Foreskin keratinocyte (primary cell): ENCODE measurements at places on chromosomes 7 and 10.

- DNase-seq = no peak
Observed at GRCh38 chr10:89683883-89684282, 17.5 kb upstream of the KIF20B start.

DNA sequence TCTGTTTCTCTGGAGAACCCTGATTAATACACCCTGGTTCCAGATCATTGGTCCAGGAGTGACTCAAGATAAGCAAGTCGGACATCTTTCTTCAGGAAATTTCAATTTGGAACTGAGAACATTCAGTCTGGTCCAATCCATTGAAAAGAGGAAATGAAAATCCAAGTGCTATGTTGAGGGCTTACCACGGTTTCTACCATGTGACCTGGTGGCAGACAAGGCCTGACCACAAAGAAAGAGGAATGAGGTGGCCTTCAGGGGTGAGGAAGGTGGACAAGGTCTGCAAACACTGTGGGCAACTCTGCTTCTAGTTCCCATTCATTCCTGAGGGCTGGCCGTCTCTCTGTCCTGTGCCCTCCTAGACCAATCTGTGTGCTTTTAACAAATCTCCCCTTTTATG lies 149.2 kb upstream of the GHITM start:
- DNase-seq = no peak

- no peak for DNase-seq
Observed at GRCh38 chr10:25531457-25532061, 356.8 kb downstream of the GPR158 start.

GRCh38 chr10:98344589-98345038 lies 70.4 kb downstream of the PYROXD2 start:
- DNase-seq = no peak

GRCh38 chr7:12570168-12570533 lies 369 bp upstream of the SCIN start:
- peak; percentile 60 for DNase-seq

- no peak for DNase-seq
Observed at GRCh38 chr10:55330486-55330885, 529.5 kb upstream of the PCDH15 start.

DNA sequence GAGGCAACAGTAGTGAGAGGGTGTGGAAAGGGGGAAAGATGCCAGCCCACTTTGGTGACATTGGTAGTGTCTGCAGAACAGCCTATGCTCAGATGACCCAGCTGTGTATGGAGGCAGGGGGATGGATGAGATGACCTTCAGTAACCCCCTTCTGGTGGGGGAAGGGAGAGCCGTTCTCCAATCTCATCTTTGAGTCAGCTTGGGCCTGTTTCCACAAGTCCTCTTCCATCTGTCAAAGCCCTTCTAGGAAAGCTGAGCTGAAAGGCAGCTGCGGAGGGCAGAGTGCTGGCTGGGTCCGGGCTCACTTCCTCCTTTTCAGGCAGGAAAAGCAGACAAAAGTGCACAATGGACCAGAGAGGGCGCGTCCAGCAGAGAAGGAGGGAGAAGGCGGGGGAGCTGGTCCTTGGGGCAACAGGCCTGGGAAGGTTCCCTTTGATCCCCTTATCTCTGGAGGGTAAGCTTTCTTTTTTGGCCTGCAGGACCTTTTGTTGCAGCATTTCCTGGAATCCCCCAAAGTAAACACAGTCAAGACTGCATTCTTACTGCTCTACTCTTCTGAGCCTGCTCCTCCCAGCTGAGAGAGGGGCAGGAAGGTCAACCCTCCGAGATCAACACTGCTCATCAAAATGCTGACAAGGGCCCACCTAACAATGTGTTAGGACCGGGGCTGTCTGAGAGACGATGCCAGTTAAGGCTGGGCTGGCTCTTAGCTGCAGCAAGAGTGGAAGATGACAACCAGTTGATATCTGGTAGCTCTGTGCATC lies 1.2 kb upstream of the LRMDA start:
- DNase-seq = peak; percentile 80

DNA sequence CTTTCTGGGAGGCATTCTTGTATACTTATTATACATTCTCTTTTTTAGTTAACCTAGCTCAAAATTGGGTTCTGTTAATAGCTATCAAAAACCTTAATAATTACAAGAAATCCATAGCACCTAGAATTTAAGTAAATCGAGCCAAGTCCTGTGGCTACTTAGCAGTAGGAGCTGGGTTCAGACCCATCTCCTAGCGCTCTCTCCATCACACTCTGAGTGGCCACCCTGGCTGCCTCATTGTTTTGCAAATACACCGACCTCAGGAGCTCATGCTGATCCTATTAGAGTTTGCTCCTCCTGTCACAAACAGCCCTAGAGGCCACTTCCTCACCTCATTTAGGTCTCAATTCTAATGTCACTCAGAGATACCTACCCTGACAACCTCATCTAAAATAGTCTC lies 46.2 kb upstream of the OSBPL3 start:
- no peak for DNase-seq

GRCh38 chr10:43407576-43408330 lies 1.2 kb downstream of the HNRNPF start:
- peak; percentile 86 for DNase-seq

DNA sequence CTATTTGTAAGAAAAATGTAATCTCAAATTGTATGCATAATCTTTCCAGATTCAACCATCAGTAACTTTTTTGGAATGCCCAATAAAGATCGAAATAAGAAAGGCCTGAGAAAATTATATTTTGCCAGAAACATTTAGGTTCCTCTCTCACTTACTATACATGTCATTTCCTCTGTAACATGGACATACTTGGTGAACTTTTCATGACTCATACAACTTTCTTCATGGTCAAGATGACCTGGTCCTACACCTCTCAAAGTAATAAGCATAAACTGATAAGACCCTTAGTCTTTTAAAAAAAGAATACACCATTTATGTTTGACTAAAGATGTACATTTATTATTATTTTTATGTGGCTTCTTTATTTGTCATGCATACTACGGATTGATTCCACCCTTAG lies 125.3 kb downstream of the REEP3 start:
- no peak for DNase-seq

DNA sequence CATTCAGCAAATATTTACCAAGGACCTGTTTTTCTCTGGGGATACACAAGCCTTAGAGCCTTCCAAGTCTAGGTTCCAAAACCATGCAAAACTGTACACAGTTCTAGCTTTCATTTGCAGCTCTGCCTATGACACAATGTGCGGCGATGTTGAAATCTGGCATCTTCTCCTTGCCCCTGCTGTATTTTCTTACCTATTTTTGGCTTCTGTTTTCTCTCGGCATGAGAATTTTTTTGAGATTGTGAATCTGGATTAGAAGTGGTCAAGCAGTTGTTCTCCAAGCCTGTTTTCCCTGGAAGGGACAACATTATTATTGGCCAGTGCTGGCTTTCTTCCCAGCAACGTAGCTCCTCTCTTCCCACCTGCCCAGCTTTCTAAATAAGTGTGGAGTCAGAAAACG lies 176.3 kb downstream of the CREB5 start:
- no peak for DNase-seq

- no peak for DNase-seq
Observed at GRCh38 chr7:48305661-48306060, 134.4 kb downstream of the ABCA13 start.

GRCh38 chr10:112507046-112507445 lies 60.0 kb downstream of the VTI1A start:
- DNase-seq = no peak

DNA sequence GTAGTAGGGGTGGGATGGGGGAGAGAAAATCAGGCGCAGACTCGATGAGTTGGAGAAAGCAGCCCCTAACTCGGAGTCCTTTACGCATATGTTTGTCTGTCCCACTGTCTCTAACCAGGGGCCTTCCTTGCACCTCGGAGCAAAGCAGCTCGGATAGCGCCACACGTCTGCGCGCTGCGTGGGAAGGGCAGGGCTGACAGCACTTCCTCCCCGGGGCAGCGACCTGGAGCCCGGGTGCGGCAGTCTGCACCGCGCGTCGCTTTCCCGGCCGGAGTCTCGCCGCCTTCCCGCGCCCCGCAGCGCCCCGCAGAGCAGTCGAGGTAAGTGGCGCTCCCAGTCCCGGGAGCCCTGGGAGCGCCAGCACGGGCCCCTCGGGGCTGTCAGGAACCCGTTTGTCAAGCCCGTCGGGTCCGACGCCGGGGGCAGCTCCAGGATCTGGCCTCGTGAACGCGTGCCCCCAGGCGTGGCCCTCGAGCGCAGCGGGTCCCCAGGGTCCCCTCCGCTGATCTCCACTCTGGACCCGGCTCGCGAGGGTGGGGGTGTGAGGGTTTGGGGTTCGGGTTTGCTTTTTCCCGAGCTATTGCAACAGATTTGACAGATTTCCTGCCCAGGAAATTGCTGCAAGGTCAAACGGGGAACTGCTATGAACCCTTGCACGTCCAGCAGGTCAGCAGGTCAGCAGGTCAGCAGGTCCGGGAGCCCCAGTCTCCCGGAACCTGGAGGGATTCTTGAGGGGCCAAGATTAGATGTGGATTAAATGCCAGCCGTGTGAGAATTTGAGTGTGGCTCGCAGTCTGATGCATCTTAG lies 597 bp downstream of the APBB1IP start:
- no peak for DNase-seq

- DNase-seq = no peak
Observed at GRCh38 chr7:153829525-153829924, 222.7 kb upstream of the DPP6 start.

DNA sequence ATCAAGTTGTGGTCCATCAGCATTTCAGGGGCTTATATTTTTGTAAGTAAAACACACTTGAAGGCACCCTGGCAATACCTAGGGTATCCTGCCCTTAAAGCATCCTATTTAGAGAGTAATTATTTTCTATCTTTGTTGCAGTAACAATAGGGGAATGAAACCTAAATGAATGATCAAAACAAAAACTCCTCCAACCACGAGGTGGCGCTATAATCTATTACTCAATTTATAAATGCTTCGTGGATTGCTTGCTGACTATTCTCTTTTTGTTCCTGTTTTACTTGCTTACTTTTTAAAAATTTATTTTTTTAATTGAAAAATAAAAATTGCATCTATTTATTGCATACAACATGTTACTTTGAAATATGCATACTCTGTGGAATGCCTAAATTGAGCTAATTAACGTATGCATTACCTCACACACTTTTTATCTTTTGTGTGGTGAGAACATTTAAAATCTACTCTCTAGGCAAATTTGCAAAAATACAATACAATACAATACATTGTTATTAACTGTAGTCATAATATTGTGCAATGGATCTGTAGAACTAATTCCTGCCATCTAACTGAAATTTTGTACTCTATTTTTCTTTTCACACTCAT lies 147.7 kb upstream of the BMPER start:
- no peak for DNase-seq

DNA sequence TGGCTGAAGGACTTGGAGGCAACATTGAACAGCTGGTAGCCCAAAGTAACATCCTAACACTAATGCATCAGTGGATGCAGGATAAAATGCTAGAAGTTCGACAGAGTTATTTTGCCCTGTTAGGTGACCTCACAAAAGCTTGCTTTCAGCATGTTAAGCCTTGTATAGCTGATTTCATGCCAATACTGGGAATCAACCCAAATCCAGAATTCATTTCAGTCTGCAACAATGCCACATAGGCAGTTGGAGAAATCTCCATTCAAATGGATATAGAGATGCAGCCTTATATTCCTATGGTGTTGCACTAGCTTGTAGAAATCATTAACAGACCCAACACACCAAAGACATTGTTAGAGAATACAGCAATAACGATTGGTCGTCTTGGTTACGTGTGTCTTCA lies 62.9 kb downstream of the CCSER2 start:
- DNase-seq = no peak

- DNase-seq = no peak
Observed at GRCh38 chr10:132582137-132582536, 44.5 kb downstream of the INPP5A start.

GRCh38 chr10:95031656-95032055 lies 37.6 kb downstream of the CYP2C8 start:
- DNase-seq = no peak

GRCh38 chr10:97810446-97810845 lies 38.6 kb upstream of the SFRP5 start:
- DNase-seq = peak; percentile 72

DNA sequence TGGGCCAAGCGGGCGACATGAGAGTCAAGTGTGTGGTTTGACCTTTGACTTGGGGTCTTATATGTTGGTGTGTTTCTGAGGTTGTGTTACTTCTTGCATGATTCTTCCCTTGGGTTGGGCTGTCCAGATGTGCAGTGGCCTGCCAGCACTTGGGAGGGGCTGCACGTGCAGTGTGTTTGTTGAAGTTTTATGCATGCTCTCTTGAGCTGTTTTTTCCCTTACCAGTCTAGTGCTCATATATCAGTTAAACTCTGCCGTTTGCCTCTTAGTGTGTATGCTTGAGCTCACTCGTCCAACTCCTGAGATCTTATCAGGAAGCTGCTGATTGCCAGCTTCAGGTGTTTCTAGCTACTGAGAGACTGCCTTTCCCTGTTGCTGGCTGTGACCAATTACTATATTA lies 23.1 kb downstream of the SP4 start:
- no peak for DNase-seq

DNA sequence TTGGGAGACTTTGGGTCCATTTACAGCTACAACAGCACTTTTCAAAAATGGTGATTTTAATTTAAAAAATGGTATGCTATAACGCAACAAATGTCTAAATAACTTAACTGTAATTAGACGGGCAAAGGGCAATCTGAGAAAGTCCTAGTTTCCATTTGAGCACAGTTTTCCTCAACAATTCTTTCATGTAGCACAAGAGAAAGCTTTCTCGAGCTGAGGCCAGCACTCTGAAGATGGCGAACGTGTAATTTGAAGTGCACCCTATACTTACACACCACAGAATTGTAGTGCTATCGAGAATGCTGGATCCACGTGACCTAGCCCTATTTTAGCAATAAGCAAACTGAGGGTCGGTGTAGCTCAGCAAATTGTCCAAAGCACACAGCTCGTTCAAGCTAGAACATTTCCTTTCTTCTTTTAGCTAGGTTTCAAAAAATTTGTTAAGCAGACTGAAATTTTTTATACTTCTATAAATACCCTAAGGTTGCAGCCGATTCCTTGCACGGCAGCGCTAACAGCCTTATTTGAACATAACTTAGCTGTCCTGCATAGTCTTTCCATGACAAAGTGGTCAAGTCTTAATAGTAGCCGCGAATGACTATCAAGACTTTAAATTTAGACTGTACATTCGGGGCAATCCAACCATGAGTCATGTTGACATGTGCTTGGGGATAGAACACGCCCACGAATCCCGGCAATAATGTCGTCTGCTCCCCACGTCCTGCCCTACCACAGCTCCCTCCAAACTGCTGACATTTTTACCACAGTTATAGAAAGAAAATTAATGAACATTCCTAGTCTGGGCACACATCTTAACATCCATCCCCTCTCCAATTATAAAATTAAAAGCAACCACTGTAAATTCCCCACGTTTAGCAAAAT lies 10.0 kb downstream of the KLF6 start:
- DNase-seq = peak; percentile 92

- no peak for DNase-seq
Observed at GRCh38 chr7:55561690-55562089, 10.6 kb downstream of the VOPP1 start.

GRCh38 chr7:106094780-106095179 lies 17.3 kb downstream of the SYPL1 start:
- DNase-seq = no peak

- no peak for DNase-seq
Observed at GRCh38 chr7:75988568-75989499, 5.6 kb downstream of the TMEM120A start.

GRCh38 chr7:74606101-74606908 lies 51.2 kb upstream of the GTF2I start:
- no peak for DNase-seq

GRCh38 chr10:29636178-29636577 lies 1.4 kb upstream of the SVIL start:
- DNase-seq = peak; percentile 50

GRCh38 chr10:119198438-119198837 lies 8.9 kb upstream of the GRK5 start:
- no peak for DNase-seq

- DNase-seq = no peak
Observed at GRCh38 chr10:30781670-30782121, 152.1 kb upstream of the LYZL2 start.
